ENCODE measurements at places on chromosomes 6 and 20.

DNA sequence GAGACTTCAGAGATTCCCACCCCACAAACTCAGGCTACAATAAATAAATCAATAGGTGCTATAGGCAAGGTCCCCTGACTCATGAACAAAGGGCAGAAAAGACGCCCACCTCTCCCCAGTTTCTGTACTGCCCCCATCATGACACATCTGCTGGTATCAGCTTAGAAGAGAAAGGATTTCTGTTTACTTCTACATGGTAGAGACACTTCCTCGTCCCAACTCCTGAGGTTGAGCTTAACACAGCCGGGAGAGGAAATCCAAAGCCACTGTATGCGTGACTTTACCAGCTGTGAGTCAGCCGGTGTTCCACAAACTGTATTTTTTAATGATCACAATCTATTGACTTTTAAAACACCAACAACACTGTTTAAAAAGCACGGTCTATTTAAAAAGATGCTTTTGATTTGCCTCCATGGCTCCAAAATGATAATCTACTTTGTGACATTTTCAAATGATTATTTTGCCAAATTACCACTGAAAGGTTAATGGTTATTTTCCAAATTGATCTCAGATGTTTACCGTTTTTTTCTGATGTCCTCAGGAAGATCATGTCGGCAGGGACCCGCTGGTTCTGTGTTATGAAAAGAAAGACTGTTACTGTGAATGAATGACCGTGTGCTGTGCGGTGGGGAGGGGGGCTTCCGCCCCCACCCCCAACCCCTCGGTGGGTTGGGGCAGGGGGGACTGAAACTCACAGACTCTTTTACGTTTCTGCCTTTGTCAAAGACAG lies 72.5 kb downstream of the ATP9A start:
- peak; percentile 51 for DNase-seq

DNA sequence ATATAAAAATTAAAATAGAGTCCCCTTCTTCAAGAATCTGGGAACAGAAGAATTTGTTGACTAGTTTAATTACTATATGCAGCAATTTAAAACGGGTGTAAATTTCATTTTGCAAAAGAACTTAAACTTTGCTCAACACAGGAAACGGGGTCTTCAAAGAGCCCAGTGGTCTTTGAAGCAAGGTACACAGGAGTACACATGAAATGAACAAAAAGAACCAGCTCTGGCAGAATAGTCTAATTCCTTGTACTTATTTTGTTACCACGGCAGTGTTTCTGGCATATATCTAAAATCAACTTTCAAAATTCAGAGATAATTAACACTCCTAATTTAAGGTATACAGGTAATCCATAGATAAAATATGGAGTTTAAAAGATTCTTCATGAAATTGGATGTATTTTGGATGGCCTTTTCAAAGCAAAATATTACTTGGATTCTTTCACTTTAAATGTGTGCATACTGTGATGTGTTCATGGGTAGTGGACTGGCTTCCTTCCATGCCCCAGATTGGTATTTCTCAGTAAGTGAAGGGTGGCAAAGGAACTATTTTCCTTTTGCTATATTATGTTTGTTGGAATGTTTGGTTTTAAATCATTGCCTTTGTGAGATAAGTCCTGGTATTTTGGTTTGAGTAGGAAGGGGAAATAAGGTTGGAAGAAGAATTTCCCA lies 96.8 kb upstream of the THEMIS start:
- no peak for DNase-seq

DNA sequence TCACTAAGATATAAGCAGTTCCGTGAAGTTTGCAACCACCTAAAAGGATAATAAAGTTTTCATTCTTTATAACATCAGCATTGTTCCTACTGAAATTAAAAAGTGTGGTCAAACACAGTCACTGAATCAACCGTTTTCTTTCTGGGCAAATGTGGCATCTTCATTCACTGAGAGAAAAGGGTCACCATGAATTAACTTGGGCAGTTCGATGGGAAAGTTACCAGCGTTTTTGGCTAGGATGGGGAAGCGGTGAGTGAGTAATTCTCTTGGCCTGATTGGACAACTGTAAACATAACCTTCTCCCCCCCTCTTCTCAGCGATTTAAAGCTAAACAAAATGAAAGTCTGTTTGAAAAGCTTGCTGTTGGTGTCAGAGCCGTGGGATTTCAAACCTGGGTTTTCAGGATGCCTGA lies 181.8 kb downstream of the SASH1 start:
- no peak for DNase-seq

- no peak for DNase-seq
Observed at GRCh38 chr6:151009576-151009975, 144.1 kb downstream of the MTHFD1L start.

- no peak for DNase-seq
Observed at GRCh38 chr6:107488174-107488874, 1.6 kb upstream of the SOBP start.
